Posterior vena cava (tissue), 2 donors: ENCODE measurements at places on chromosomes 11 and 22.

GRCh38 chr11:78163828-78164227 lies 24.4 kb upstream of the ALG8 start:
- no peak for DNase-seq

DNA sequence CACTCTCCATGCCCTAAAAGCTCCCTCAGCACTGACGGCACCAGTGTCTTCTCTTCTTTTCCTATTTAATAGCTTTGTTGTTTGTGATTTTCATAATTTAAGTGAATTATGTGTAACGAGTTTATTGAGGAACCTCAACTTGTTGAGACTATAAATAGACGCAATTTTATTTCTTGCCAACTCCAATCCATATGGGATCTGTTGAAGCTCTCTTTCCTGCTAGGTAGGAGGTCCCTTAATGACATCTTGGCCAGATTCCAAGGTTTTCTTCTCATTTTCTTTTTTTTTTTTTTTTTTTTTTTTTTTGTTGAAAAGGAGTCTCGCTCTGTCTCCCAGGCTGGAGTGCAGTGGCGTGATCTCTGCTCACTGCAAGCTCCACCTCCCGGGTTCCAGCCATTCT lies 14.2 kb downstream of the RTL6 start:
- no peak for DNase-seq

- no peak for DNase-seq
Observed at GRCh38 chr22:40997520-40997919, 46.3 kb downstream of the RBX1 start.

GRCh38 chr11:122062763-122063162 lies 53.3 kb downstream of the BLID start:
- no peak for DNase-seq

- no peak for DNase-seq
Observed at GRCh38 chr11:75594211-75594610, 32.2 kb downstream of the SERPINH1 start.

GRCh38 chr11:59079086-59079485 lies 7.0 kb upstream of the GLYATL1B start:
- DNase-seq: no peak

DNA sequence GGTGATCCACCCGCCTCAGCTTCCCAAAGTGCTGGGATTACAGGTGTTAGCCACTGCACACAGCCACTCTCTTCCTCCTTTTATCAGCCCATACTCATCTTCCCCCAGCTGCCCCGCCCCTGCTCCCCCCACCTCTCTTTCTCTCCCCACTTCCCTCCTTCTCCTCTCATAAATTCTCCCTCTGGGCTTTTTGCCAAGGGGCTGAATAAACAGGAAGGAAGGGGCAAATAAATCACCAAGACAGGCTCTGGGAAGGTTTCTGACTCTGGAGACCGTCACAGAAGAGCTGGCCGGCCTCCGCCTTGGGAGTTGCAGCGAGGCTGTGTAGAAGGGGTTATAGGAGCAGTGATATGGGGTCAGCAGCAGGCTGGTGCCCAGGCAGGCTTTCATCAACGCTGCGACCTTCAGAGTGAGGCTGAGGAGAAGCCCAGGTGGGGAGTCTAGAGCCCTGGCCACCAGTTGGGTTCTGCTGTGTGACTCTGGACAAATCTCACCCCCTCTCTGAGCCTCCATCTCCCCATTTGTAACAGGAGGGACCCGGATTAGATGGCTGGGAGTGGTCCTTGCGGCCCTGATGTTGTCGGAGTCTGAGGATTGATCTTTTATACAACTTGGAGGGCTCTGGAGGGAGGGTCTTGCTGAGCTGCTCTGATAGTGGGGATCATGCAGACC lies 62.6 kb upstream of the RASD2 start:
- DNase-seq: peak; percentile 86

GRCh38 chr11:2575591-2576051 lies 124.2 kb downstream of the KCNQ1OT1 start:
- DNase-seq: peak; percentile 46

GRCh38 chr22:35846804-35847203 lies 129.1 kb downstream of the APOL5 start:
- DNase-seq: no peak

DNA sequence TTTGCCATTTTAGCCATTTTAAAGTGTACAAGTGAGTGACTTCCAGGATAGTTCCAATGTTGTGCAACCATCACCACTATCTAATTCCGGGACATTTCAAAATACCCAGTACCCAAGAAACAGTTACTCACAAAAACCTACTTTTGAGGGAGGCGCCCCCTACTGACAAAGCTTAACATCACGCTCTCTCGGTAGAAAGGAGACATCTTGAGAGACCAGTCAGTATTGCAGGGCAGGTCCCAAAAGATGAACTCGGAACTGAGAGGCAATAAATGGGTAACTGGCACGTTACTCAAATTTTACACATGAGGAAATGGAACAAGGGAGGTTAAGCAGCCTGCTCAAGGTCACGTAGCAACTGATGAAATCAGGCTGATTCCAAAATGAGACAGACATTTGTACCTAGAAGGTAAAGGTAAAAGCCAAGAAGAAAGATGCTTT lies 50.0 kb upstream of the POU2AF1 start:
- DNase-seq: no peak
